ENCODE measurements at places on chromosomes 13 and 19.

- H3K4me3 ChIP-seq, result peak overlapping the region; percentile 83
- no peak for DNase-seq
- H3K27ac ChIP-seq, result peak overlapping the region; percentile 84
- H3K4me1 ChIP-seq, result peaks cover 27% of the 10 kb centered on the region
Observed at GRCh38 chr19:48398102-48398374, 4.6 kb downstream of the GRIN2D start.

- H3K4me1 ChIP-seq, result peaks cover 16% of the 10 kb centered on the region
- H3K4me3 ChIP-seq, result no peak overlapping the region
- peaks cover 11% of the 10 kb centered on the region for H3K27me3 ChIP-seq
- DNase-seq, result peak; percentile 54
- H3K36me3 ChIP-seq, result no peaks in the 10 kb centered on the region
Observed at GRCh38 chr19:51511353-51511752, 9.8 kb upstream of the SIGLEC12 start.

DNA sequence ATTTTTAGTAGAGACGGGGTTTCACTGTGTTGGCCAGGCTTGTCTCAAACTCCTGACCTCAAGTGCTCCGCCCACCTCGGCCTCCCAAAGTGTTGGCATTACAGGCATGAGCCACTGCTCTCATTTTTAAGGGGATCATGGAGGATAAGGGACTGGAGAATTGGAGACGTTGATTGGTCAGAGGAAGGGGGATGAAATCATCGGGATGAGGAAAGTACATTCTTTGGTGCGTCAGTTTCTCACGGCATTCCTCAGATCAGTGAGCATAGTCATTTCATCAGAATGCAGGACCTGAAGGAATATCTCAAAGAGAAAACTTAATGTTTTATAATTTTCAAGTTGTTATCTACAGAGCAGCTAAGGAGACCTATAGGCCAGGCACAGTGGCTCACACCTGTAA is 14.0 kb downstream of the ZNF114 start:
- H3K36me3 ChIP-seq, result peaks cover 1% of the 10 kb centered on the region
- H3K27ac ChIP-seq, result no peak overlapping the region
- DNase-seq, result no peak
- no peaks in the 10 kb centered on the region for H3K4me1 ChIP-seq

GRCh38 chr13:100128373-100128772 is 39.5 kb downstream of the PCCA start:
- no peaks in the 10 kb centered on the region for H3K36me3 ChIP-seq
- no peak overlapping the region for H3K4me3 ChIP-seq
- peaks cover 14% of the 10 kb centered on the region for H3K4me1 ChIP-seq
- H3K27me3 ChIP-seq, result no peaks in the 10 kb centered on the region
- peak; percentile 47 for DNase-seq

DNA sequence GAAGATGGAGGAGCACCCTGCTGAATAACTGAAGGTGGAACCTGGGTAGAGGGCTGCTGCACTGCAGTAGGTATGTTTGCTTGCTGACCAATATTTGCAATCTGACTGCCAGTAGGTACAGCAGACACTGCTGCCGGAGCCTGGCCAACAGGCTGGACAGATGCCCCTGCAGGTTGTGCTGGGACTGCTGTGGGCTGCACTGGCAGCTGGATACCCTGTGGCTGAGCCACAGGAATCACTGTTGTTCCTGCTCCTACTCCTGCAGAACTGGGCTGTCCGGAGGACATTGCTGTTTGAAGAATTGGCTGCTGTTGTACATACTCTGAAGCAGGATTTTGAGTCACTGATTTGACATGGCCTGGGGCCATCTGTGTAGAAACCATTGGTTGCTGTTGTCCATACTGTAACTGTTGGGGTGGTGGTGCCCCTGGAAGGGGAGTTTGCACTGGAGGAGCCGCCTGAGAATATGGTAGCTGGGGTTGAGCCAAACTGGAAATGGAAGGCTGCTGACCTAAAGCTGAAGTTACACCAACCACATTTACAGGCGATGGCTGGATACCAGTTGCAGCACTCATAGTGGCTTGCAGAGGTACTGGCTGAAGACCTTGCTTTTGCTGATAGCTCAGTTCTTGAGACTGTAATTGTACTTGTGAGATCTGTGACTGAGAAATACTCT is 2.2 kb downstream of the TSC22D1 start:
- H3K4me3 ChIP-seq, result no peak overlapping the region
- H3K4me1 ChIP-seq, result peaks cover 50% of the 10 kb centered on the region
- peaks cover 3% of the 10 kb centered on the region for H3K27me3 ChIP-seq
- peaks cover 6% of the 10 kb centered on the region for H3K36me3 ChIP-seq
- DNase-seq, result peak; percentile 30
- H3K27ac ChIP-seq, result no peak overlapping the region

DNA sequence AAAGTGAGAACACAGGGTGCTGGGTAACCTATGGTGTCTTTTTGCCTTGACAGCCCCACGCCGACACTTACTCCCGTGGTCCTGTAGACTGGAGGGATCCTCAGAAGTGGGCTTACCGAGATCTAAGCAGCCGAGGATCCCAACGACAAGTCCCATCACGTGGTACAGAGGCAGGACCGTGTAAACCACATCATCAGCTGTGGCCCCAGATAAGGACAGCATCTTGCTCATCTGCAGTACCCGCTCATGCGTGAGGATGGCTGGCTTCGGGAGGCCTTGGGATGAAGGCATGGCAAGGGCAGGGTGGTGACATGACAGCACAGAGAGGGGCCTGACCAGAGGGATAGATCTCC is 2.1 kb downstream of the SLC27A5 start:
- H3K27ac ChIP-seq, result no peak overlapping the region
- H3K4me1 ChIP-seq, result no peaks in the 10 kb centered on the region
- peaks cover 11% of the 10 kb centered on the region for H3K36me3 ChIP-seq
- no peak overlapping the region for H3K4me3 ChIP-seq
- no peaks in the 10 kb centered on the region for H3K27me3 ChIP-seq
- DNase-seq, result no peak

DNA sequence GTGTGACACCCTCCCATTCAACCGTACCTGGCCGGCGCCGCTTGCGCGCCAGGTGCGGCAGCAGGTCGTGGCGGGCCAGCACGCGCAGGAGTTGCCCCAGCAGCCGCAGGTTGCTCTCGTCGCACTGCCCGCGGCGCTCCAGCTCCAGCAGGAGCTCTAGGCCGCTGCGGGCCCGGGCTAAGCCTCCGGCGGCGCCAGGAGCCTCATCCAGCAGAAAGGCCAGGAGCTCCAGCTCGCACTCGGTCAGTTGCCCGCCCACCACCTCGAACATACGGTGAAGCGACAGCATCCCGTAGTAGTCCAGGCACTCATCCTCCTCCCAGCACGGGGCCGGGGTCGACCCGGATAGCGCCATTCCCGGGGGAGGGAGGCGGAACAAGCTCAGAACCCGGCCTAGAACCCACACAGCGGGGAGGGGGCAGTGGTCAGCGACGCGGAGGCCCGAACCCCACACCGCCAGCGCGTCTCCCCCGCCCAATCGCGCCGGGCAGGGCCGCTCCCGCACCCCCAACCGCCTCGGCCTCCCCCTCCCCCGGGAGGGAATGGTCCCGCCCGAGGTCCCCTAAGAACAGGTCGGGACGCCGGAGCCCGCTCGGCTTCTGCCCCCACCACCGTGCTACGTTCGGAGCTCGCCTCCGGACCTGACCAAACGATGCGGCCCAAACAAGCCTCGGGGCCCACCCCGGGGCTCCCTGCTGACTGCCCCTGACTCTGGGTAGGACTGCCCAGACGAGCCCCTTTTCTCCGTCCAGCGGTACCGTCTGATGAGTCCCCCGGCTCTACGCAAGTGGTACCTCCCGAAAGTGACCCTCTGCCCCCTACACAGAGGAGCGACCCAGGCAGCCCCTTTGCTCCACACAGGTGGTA is 591 bp downstream of the DEDD2 start:
- DNase-seq, result peak; percentile 58
- peaks cover 39% of the 10 kb centered on the region for H3K36me3 ChIP-seq
- H3K4me1 ChIP-seq, result peaks cover 67% of the 10 kb centered on the region
- peak overlapping the region; percentile 85 for H3K4me3 ChIP-seq

DNA sequence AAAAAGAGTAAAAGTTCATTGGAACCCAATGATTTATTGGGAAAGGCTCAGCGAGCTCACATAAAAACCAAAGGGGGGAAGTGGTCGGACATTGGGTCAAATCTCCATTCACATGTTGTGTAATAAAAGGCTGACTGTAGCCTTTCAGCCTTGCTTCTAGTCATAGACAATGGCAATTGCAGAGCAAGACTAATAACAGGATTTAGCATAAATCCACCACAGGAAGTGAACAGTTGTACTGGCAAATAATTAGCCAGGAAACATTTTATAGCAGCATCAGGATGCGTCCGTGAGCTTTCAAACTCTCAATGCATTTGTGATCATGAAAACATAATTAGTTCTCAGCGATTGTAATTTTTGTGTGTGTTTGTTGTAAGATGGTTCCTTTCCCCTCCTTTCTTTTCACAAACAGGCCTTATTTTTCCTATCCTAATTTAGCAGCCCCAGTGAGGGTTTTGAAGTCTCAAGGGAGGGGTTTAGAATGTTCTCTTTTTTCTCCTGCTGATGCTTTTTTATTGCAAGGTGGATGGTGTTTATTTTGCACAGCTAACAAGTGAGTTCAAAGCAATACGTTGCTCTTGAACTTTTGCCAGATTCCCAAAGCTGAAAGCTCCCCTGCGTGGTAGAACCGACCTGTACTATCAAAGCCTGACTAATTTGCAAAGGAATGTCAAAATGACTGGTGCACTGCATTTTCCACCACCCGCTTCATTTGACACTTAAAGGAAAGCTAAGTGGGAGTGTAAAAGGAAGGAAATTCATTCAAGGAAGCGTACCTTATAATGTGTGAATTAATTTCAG is 105.6 kb downstream of the SPRY2 start:
- H3K27ac ChIP-seq, result no peak overlapping the region
- H3K4me3 ChIP-seq, result no peak overlapping the region
- no peak for DNase-seq
- no peaks in the 10 kb centered on the region for H3K36me3 ChIP-seq
- no peaks in the 10 kb centered on the region for H3K27me3 ChIP-seq

DNA sequence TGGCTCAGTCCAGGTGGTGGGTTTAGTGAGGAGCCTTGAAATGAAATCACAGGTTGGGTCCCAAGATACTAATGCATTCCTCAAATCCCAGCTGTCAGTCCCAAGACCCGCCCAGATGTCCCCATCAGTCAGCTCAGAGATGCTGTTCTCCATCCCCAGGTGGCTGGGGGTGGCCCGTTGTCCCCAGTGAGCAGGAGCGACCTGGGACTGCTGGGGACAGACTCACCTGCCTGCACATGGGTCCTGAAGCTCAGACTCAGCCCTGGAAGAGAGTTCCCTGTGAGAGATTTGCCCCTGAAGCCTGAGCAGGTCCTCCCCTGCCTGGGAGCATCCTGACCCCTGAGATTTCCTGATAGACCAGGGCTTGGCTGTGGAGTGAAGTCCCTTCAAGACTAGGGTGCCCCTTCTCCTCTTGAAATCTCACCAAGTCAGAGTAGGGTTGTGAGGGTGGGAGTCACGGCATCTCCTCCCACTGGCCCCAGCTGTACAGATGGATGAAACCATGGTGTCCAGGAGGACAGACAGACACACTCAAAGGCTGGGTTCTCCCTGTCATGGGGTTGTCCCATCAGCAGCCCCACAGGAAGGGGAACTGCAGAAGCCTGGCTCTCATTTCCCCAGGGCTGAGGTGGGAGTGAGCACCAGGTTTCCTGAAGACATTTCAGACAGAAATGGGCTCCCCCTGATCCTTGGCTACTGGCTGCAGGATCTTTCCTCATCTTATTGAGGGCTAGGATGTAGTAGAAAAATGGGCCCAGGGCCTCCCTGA is 14.4 kb downstream of the LILRA5 start:
- H3K4me3 ChIP-seq, result no peak overlapping the region
- H3K27ac ChIP-seq, result no peak overlapping the region
- no peak for DNase-seq
- no peaks in the 10 kb centered on the region for H3K36me3 ChIP-seq
- peaks cover 2% of the 10 kb centered on the region for H3K27me3 ChIP-seq

DNA sequence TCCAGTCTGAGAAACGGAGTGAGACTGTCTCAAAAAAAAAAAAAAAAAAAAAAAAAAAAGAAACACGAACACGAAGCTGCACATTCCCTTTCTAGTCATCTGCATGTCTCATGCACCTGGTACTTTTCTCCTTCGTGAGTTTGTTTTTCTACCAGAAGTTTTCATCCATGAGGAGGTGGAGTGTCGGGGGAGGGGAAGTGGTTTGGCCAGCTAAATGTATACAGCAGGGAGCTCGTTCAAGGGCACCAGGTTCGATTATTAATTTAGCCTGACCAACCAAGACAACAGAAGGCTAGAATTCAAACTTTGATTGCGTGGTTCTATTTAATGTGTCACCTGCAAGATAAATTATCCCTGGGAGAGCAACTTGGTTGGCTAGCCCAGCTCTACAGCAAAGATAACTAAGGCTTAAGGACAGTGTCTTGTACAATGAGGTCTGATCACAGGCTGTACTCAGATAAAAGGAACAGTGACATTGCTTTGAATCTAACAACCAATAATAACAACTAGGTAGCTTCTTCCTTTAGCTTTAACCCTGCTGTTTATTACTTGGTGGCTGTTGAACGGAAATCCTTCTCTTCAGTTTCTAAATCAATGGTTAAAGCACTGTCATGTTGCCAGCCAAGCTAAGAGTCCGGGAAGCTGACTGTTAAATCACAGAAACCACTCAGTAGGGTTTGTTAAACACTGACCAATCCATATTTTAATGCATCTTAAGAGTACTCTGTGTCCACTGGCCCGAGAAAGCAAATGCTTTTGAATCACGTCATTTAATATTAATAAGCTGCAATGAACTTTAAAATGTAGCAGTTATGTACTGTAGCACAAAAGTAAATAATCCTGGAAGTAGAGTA is 98.4 kb upstream of the STARD13 start:
- no peak overlapping the region for H3K27ac ChIP-seq
- H3K27me3 ChIP-seq, result peaks cover 2% of the 10 kb centered on the region
- no peaks in the 10 kb centered on the region for H3K36me3 ChIP-seq
- no peaks in the 10 kb centered on the region for H3K4me1 ChIP-seq
- no peak overlapping the region for H3K4me3 ChIP-seq
- no peak for DNase-seq

GRCh38 chr19:51749979-51750378 is 1.7 kb downstream of the FPR1 start:
- no peaks in the 10 kb centered on the region for H3K36me3 ChIP-seq
- H3K4me1 ChIP-seq, result no peaks in the 10 kb centered on the region
- peaks cover 3% of the 10 kb centered on the region for H3K27me3 ChIP-seq
- DNase-seq, result no peak
- no peak overlapping the region for H3K4me3 ChIP-seq
- H3K27ac ChIP-seq, result no peak overlapping the region
